Peyer's patch (tissue), 4 donors: ENCODE measurements at places on chromosomes 2 and 18. TPM values are rescaled to one million over a fixed set of nuclear protein-coding genes. Genes with fewer than 3 reads are reported as not detected.

GRCh38 chr2:199806179-199806578 is 44.8 kb downstream of the FTCDNL1 start:
- DNase-seq = no peak

DNA sequence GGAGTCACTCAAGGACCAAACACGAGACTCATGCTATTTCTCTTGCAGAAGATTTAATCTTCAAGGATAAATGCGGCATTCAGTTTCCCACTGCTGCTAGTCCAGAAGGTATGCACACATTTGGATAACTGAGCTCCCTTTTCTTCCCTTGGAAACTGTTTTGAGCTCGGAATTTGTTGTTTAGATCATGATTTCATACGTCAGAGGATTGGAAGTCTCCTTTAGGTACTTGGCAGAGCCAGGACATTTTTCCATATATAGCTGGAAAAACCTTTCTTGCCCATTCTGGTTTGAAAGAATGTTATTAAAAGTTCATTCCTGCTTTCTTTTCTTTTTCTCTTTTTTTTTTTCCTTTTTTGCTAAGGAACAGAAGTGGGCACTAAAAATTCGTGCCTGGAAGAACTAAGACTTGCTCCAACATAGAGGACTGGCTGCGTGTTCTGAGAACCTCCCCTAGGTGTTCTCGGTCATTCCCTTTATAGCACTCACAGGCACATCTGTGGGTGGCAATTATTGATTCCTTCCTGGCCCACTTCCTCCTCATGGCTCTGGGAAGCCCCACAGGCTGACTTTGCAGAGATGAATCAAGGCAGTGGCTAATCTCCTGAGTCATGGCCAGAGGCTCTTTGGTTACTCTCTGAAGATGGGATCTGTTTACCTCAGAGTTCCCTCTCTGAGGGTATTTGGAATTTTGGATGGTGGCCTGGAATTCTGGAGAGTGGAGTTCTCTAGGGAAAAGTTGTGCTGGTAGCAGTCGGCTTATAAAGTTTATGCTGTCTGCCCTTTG is 104.8 kb downstream of the PLCL1 start:
- no peak for DNase-seq

DNA sequence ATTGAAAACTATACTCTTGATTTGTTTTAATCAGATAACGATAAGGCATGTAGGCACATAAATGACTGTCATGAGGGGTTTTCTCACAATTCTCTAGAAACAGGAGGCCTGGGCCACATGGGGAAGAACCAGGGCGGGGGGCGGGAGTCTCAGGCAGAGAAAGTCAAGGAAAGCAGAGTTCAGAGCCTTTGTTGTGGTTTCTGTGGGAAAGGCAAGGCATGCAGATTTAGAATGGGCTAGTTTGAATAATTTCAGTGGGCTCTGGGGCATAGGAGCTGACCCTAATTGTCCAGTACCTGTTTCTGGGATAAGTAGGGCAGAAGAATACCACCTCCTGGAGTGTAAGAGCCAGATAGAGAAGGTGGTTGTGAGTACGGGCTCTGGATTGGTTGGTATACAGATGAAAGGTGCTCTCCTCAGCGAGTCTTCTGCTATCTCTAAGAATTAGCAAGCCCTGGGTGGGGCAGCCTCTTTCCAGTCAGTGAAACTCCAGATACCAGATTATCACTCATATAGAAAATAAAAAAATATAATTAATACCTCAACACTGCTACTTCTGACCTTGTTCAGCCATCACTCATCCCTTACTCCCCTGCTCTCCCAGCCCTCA is 41.5 kb upstream of the CYRIA start:
- no peak for DNase-seq

GRCh38 chr18:78678318-78678695 is 301.3 kb upstream of the SALL3 start:
- DNase-seq = no peak

DNA sequence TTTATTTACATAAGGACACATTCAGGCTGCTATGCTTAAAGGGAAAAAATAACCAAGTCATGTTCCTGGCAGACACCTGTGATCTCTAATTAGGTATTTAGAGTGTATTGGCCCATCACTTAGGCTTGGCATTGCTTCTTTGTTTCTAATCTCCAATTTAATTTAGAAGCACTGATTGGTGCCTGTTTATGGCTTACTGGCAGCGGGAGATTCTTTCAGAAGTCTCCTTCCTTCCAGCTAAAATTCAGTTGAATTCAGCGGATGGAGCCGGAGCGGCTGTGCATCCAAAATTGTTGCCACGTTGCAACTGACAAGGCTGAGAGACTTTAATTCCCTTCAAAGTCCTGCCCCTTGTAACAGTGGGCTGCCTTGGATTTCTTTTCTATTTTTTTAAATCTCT is 66.5 kb downstream of the VWA3B start:
- DNase-seq = no peak

- no peak for DNase-seq
These were observed 405.9 kb downstream of the XIRP2 start for GRCh38 chr2:167293943-167294775.

DNA sequence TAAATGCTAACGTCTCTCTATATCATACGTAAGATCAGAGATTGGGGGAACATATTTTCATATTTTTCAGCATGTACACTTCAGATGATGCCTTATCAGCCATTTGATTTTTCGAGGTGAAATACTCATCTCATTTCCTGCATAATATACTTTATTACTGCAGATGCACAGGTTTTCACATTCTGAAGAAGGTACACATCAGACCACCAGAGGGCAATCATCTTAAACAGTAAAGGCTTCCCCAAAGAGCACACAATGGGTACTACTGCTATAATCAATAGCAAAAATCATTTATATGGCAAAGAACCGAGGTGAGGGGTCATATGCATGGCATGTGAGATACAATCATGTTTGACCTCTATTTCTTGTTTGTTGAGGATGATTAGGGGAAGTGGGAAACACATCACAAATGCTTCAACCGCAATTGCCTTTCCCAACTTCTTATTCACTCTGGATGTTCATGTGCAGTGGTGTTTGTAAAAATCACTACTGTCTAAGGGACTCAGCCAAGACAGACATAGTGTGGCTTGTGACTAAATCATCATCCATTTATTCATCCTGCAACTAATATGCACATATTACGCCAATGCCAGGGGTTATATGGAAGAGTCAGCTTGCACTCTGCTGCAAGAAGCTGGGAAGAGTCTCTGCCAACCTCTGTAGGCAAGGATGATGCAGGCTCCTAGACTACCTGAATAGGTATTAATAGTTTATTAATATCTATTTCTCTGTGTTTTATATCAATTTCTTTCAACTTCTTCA is 118.7 kb downstream of the EPB41L3 start:
- DNase-seq = no peak

DNA sequence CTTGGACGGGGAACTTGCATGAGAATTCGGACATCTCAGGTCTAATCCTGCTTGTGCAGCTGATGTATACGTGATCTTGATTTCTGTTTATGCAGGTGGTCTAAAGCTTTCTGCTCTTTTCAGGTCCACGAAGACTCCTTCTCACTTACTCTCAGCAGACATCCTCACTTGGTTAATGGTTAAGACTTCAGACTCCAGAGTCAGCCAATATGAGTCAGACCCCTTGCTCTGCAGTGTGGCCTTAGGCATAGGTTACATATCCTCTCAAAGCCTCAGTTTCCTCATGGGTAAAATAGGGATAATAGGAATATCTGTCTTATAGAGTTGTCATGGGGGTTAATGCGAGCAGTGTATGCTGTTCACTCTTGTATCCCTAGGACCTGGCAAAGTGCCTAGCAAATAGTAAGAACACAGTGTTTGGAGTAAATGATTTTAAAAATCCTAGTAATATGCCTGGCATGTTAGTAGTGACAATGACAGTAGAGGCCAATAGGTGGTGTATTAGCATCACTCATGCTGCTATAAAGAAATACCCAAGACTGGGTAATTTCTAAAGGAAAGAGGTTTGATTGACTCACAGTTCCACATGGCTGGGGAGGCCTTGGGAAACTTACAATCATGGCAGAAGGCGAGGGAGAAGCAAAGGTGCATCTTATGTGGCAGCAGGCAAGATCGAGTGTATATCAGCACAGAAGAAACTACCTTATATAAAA is 42.3 kb downstream of the XRCC5 start:
- DNase-seq = no peak

GRCh38 chr2:8222979-8223694 is 458.7 kb upstream of the ID2 start:
- DNase-seq = no peak

- no peak for DNase-seq
These were observed 71.4 kb upstream of the TANK start for GRCh38 chr2:161088658-161089350.

DNA sequence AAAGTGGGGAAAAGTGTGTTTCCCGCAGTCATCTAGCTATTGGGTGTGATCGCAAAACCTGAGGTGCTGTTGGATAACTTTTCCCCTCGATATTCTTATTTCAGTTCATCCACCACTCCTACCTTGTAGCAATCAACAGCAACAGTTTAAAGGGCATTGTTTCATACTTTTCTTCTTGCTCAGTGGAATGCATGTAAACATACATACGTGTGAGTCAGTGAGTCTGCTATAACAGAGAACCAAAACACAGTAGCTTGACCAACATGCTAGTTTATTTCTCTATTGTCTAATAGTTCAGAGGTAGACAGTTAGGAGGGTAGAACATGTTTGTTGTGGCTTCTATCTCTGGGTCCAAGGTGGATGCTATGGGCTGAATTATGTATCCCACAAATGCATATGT is 77.6 kb upstream of the FOXI3 start:
- no peak for DNase-seq

GRCh38 chr2:176102309-176102866 is 2.8 kb downstream of the HOXD12 start:
- DNase-seq = no peak

DNA sequence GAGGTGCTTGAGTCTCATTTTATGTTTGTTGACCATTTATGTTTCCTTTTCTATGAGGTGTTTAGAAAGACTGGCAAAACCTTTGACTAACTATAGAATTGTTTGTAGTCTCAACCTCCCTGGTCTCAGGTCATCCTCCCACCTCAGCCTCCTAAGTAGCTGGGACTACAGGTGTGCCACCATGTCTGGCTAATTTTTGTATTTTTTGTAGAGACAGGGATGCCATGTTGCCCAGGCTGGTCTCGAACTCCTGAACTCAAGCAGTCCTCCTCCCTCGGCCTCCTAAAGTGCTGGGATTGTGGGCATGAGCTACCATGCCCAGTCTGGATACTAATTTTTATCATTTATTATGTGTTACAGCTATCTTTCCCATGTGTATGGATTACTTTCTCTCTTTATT is 67.8 kb downstream of the EML4 start:
- DNase-seq = no peak

- no peak for DNase-seq
These were observed 1045.3 kb downstream of the TSN start for GRCh38 chr2:122800781-122801180.

DNA sequence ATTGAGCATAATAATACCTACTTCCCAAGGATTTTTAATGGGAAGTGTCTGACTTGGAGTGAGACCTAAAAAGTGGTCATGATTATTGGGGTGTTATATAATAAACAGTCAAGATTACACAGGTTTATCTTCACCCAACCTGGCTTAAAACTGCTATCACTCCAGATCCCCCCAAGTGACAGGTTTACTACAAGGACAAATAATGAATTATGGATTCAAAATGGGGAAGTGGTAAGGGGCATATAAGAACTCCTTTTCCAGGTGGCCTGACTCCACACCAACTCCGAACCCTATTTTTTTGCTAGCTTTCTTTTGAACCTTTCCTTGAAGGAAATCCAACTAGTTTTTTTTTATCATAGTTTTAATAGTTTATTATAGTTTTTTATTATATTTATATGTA is 663.0 kb upstream of the FANCL start:
- DNase-seq = no peak

GRCh38 chr2:124314084-124314483 is 289.0 kb downstream of the CNTNAP5 start:
- no peak for DNase-seq

DNA sequence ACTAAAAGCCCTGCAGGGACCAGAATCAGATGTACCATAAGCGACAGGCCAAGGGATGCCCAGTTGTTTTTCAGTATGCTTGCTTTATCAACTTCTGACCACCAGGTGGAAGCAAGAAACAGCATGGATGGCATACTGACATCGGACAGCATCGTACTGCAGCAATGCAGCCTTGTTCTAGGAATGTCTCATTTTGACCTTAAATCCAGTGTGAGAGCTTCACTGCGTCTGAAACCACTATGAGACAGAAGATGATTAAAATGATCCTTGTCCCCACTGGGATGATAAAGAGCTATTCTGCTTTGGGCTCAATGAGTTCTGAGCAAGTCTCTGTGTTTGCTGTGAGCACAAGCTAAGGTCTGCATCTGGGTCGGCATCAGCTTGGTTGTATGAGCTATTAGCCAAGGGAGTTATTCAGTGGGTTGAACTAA is 54.3 kb downstream of the CDK15 start:
- peak; percentile 67 for DNase-seq

GRCh38 chr2:45833301-45833967 is 182.0 kb downstream of the PRKCE start:
- DNase-seq = no peak

- no peak for DNase-seq
These were observed 522.0 kb downstream of the PLCL1 start for GRCh38 chr2:198326431-198326830.

DNA sequence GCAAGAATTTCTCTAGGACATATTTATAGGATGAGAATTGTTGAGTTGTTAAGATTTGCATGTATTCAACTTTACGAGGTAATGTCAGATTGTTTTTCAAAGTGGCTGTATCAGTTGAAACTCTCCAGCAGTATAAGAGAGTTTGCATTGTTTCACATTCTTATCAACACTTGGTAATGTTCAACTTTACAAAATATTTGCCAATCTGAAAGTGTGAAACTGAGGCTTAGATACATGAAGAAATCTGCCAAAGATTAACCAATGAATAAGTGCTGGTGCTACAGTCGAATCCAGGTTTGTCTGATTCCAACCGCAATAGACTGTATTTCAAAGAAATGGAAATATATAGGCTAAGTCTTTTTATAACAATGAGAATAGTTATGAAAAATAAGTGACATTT is 117.0 kb downstream of the EHBP1 start:
- DNase-seq = no peak

Gene SLC5A7
- total RNA-seq = not detected

Gene GCG
- 140 TPM for total RNA-seq

Gene NTSR2
- total RNA-seq = not detected

Gene REG1A
- total RNA-seq = 609 TPM

Gene CCDC142
- 91.3 TPM for total RNA-seq

Gene PROKR1
- not detected for total RNA-seq

Gene FHOD3
- 5.4 TPM for total RNA-seq

Gene RAPGEF4
- total RNA-seq = 2.8 TPM

Gene KYNU
- 0.53 TPM for total RNA-seq

Gene MERTK
- total RNA-seq = 8.6 TPM

Gene CFC1
- not detected for total RNA-seq

Gene CRYGC
- not detected for total RNA-seq

Gene LOXHD1
- total RNA-seq = not detected

Gene C2orf80
- total RNA-seq = not detected

Gene ICA1L
- total RNA-seq = 5.8 TPM

Gene NOSTRIN
- total RNA-seq = 67.4 TPM

Gene RTP5
- not detected for total RNA-seq
